ENCODE measurements at places on chromosomes 3 and 15.

GRCh38 chr3:129599607-129600006, 6.9 kb downstream of the PLXND1 start:
- DNase-seq: no peak

DNA sequence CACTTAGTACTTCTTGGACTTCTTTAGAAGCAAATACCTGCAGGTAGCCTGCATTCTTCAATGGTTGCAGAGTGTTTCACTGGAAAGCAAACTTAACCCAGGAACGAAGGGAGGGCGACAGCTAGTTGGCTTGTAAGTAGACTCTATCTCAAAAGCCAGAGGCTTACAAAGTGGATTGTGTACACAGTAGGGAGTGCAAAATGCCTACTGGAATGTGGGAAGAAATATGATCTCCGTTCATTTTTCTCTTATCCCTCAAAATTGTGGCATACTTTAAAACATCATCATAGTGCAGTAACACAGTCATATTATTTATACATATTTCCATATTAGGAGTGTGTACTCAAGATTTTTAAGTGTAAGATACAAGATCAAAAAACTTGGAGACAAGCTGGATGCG, 155.7 kb downstream of the LIPC start:
- DNase-seq: no peak

DNA sequence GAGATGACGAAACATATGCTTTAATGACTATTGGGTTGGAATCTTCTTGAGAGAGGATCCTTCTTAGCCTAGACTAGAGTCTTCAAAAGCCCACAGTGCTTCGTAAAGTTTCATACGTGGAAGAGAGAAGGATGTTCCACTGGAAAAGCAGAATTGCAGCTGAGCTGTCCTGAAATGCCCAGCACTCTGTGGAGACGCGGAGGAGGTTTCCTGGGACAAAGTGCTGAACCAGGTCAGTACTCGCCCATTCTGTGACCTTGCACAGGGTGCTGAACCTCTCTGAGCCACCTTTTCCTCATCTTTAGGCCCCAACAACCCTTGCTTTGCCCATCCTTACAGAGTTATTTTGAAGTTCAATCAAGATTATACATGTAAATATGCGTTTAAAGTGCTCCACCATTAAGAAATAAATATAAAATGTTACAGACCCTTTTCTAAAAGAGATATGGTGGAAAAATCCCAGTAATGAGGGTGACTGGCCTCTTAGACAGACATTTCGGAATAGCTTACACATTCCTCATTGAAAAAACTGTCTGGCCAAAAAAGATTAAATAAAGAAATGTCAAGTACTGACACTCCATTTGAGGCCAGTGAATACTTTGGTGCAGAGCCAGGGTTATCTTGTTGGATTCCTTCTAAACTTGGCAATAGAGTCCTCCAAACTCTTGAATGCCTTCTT, 4.2 kb upstream of the MAGEF1 start:
- DNase-seq: no peak

GRCh38 chr3:113626503-113627371, 69.7 kb downstream of the USF3 start:
- peak; percentile 52 for DNase-seq

GRCh38 chr15:79977431-79978054, 6.5 kb upstream of the BCL2A1 start:
- no peak for DNase-seq

DNA sequence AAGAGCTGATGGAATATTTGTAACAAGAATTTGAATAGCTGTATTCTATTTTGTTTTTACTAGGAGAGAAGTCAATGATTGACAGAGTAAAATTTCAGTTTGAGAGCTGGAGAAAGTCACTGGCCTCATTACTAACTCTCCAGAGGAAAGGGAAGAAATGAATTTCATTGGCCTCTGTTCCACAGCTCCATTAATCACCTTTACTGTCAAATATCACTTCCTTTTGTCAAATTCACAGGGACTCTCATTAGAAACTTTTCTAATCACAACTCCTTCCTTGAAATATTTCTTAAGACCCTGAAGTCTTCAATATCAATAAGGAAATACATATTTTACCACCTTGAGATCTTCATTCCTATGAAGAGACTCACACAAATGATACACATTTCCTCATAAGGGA, 379.9 kb upstream of the RASGRP1 start:
- no peak for DNase-seq

GRCh38 chr3:42210726-42211125, 55.3 kb downstream of the CCK start:
- no peak for DNase-seq

DNA sequence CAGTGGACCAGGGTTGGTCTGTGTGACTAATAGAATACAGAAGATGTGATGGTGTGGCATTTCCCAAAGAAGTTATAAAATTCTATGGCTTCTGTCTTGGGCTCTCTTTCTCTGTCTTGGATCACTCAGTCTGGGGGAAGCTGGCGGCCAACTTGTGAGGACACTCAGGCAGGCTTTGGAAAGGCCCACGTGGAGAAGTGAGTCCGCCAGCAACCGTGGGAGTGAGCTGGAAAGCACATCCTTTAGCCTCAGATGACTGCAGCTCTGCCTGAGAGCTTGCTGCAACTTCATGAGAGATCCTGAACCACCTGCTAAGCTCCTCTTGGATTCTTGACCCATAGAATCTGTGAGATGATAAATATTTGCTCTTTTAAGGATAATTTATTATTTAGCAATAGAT, 72.0 kb upstream of the RASGRP1 start:
- DNase-seq: no peak

DNA sequence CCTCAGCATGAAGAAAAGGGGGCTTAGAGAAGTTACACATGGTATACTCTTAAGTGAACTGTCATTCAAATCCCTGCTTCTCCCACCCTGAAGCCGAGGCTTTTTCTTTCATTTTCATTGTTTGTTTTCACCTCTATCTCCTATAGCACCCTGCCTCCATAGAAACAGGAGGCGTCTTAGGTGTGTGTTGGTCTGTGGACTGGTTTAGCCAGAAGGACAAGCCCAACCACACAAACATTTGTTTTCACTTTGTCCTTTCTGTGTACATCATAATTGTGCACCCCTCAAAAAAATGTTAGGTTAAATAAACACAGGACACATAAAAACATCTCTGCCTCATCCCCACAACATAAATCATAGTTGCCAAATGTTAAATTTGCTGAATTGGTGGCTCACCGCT, 73.3 kb upstream of the UBE2E2 start:
- DNase-seq: peak; percentile 58

- DNase-seq: no peak
Measured at GRCh38 chr3:9074079-9074478, 110.8 kb upstream of the RAD18 start.

GRCh38 chr15:79057050-79057449, 33.5 kb downstream of the RASGRF1 start:
- no peak for DNase-seq

DNA sequence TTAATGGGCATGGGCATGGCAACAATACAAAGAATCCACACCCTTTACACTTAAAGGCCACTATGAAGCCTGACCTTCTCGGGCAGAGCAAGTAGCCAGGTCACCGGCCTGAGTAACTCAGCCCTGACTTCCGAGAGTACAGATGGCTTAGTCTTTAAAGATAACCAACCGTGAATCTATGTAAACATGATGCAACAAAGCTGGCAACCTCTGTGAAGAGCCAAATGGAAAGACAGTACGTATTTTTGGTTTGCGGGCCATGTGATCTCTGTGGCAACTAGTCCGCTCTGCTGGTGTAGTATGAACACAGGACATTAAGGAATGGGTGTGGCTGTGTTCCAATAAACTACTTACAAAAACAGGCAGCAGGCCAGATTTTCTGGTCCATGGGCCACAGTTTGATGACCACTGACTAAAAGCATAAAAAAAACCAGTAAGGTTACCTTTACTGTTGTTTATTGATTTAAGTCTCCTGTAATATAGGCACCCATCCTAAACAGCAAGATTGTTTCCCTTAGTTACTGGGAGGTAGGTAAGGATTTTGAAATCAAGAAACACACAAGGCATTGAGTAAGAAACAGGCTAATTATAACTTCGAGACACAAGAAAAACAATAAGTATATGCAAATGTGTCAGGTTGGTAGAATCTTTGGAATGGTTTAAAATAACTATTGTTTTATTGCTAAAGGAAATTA, 14.5 kb downstream of the RIOX2 start:
- DNase-seq: peak; percentile 95

DNA sequence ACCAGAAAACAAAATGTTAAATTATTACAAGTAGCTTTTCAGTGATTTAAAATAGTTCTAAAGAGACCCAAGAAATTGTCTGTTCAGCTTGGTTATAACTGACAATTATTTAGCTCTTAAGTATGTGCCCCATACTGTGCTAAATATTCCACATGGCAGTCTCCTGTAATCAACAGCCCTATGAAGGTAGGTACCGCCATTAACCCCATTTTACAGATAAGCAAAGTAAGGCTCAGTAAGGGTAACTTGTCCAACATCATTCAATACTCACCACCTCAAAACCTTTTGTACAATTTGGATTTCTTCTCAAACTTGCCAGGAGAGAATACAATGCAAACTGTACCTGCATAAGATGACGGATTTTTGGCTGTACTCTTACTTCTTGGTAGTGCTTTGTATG, 33.9 kb downstream of the ADPGK start:
- DNase-seq: no peak

GRCh38 chr3:64484289-64484992, 203.4 kb downstream of the ADAMTS9 start:
- peak; percentile 47 for DNase-seq

- no peak for DNase-seq
Measured at GRCh38 chr3:133548090-133548489, 25.4 kb upstream of the CDV3 start.

GRCh38 chr3:59862686-59863085, 812.9 kb upstream of the CFAP20DC start:
- DNase-seq: no peak

DNA sequence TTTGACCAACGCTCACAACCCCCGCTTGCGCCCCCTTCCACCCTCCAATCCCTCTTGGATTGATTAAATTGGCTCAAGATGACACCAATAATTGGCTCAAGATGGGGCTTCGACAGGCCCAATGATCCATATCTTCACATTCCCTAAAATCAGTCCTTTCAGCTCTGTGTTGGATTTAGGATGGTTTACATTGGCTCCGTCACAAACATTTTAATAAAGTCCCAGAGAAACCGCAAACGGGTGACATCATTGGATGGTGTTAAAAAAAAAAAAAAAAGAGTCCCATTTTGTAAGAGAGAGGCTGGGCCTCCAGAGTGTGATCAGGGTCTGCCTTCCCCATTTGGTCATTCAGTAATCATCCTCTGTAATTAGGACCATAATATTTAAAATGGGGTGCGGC, 113.4 kb upstream of the MRPS22 start:
- DNase-seq: no peak

DNA sequence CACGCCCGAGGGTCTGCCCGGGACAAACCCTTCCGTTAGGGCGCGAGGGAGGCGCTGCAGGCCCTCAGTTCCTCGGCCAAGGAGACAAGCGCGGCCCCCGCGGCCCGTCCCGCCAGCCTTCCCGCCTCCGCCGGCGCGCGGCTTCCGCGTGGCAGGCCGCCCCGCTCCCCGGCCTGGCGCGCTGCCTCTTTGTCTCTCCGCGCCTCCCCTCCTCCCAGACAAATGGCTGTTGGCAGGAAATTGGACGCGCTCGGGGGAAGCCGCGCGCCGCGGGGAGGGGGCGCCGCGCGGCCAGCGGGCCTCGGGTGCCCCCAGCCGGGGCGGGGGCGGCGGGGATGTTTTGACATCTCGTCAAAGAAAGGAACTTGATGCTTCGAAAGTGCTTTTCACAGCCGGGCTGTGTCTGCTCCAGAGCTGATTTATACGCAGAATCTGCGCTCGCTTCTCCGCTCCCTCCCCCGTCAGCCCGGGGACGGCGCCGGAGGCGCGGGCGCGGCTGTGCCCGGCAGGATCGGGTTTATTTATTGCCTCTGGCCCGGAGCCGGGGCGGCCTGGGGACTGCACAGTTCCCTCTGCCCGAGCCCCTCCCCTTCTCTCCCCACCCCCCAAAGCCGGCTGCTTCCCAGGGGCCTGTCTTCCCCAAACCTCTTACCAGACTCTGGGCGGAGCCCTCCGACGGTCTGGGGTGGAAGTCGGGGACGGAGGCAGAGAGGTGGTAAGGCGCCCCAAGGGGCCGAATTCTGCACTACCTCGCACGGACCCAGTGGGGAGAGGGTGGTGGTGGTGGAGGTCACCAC, 20.7 kb downstream of the SHF start:
- no peak for DNase-seq

GRCh38 chr3:64445109-64445943, 220.1 kb upstream of the PRICKLE2 start:
- DNase-seq: no peak
